Peyer's patch (tissue), 4 donors: ENCODE measurements at places on chromosomes 12 and 14.
A peak's percentile ranks its signal among the peaks of the same experiment; 100 is the strongest.

DNA sequence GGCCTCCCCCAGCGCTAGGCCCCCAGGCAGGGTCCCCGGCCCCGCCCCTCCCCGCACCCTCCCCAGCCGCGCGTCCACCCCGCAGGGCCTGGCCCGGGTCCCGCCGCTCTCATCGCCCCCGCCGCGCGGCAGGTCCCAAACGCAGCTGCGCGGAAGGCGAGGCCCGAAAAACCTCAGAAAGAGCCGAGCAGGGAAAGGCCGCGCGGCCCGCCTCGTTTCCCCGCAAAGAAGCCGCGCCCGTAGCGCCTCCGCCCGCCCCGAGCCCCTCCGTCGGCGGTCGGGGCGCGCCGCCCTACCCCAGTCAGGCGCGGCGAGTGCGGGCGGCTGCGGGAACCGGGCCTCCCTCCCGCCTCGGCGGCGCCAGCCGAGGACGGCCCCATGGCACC is 324 bp downstream of the POLE start:
- H3K36me3 ChIP-seq: peaks cover 13% of the 10 kb centered on the region

GRCh38 chr12:42779186-42779859 is 189.8 kb upstream of the PRICKLE1 start:
- no peak overlapping the region for H3K27ac ChIP-seq
- no peaks in the 10 kb centered on the region for H3K27me3 ChIP-seq
- H3K36me3 ChIP-seq: no peaks in the 10 kb centered on the region
- no peaks in the 10 kb centered on the region for H3K4me1 ChIP-seq

- DNase-seq: no peak
- H3K27me3 ChIP-seq: no peaks in the 10 kb centered on the region
- peaks cover 7% of the 10 kb centered on the region for H3K36me3 ChIP-seq
- H3K27ac ChIP-seq: no peak overlapping the region
- no peak overlapping the region for H3K4me3 ChIP-seq
These were observed 80.8 kb downstream of the CRACR2A start for GRCh38 chr12:3672113-3672509.

DNA sequence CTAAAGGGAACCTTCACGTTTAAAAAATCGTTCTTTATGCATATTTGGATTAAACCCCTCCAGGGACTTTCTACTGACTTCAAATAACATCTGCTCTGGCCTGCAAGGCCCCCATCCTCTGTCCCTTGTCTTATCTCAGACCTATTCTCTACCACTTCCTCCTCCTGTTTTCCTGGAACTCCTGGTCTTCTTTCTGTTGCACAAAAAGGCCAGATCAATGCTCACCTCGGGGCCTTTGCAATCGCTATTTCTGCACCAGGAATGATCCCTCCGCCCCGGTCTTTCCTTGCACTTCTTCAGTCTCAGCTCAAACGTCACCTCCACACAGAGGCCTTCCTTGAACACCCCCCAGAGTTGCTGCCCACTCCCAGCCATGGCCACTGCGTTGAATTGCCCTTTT is 57.6 kb upstream of the BEGAIN start:
- DNase-seq: no peak
- no peaks in the 10 kb centered on the region for H3K27me3 ChIP-seq
- peaks cover 4% of the 10 kb centered on the region for H3K4me1 ChIP-seq

- no peak overlapping the region for H3K27ac ChIP-seq
- no peaks in the 10 kb centered on the region for H3K36me3 ChIP-seq
- no peak overlapping the region for H3K4me3 ChIP-seq
These were observed 9.1 kb downstream of the ATP6V0A2 start for GRCh38 chr12:123721245-123721644.

DNA sequence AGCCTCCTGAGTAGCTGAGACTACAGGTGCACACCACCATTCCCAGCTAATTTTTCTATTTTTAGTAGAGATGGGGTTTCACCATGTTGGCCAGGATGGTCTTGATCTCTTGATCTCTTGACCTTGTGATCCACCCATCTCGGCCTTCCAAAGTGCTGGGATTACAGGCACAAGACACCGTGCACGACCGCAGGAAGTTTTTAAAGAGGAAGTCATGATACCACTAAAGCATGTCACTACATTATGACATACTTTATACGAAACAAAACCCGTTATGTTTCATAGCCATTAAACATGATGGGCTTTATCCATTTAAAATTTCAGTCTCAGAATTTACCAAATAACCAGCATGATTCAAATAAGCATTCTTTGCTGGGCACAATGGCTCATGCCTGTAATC is 83.8 kb upstream of the DUSP6 start:
- no peak overlapping the region for H3K4me3 ChIP-seq
- DNase-seq: no peak
- H3K36me3 ChIP-seq: no peaks in the 10 kb centered on the region
- H3K4me1 ChIP-seq: no peaks in the 10 kb centered on the region
- H3K27ac ChIP-seq: no peak overlapping the region

- H3K4me3 ChIP-seq: no peak overlapping the region
- no peak for DNase-seq
These were observed 2.0 kb downstream of the ZNF219 start for GRCh38 chr14:21096438-21096837.

DNA sequence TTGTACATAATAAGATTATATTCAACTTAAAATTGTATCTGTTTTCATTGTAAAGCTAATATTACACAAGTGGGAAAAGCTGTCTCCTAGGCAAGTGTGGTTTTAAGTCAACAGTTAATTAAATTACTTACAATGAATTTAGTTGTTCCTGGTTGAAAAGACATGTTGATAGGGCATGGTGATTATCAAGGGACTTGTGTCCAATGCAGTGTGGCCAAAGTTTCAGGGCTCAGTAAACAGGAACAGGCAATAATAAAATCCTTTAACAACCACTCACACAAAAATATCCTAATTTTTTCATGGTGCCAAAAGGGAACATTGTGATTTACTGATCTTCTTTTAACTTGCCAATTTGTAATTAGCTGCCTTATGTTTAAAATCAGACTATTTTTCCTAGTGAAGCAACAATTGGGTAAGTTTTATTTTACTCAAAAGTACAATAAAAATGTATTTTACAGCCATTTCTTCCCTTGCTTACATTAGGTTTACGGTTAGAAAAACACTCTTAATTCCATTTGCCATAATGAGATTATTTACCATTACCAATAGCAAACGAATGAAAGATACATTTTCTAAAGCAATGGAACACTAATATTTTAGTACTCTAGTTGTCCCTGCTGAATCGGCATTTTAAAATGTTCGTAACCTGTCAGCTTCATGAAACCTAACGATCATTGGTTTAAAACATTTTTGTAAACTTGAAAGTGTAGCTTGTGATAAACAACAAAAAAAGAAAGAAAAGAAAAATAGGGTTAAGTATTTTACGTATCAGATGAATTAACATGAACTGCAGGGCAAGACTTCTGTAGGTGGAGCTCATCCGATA is 1.8 kb upstream of the WNK1 start:
- DNase-seq: no peak
- no peaks in the 10 kb centered on the region for H3K36me3 ChIP-seq
- no peaks in the 10 kb centered on the region for H3K4me1 ChIP-seq
- no peaks in the 10 kb centered on the region for H3K27me3 ChIP-seq

DNA sequence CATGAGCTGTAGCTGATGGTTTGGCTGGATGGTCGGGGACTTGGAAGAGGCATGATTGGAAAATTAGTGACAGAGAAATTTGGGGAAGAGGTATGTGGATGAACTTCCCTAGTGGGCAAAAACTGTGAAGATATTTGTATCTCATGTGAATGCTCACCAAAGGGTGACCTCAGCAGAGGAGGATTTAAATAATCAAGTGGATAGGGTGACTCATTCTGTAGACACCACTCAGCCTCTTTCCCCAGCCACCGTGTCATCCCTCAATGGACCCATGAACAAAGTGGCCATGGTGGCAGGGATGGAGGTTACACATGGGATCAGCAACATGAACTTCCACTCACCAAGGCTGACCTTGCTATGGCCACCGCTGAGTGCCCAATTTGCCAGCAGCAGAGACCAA is 60.8 kb upstream of the KRAS start:
- DNase-seq: no peak
- no peaks in the 10 kb centered on the region for H3K4me1 ChIP-seq
- no peaks in the 10 kb centered on the region for H3K36me3 ChIP-seq
- H3K27ac ChIP-seq: no peak overlapping the region
- H3K4me3 ChIP-seq: no peak overlapping the region
- no peaks in the 10 kb centered on the region for H3K27me3 ChIP-seq

DNA sequence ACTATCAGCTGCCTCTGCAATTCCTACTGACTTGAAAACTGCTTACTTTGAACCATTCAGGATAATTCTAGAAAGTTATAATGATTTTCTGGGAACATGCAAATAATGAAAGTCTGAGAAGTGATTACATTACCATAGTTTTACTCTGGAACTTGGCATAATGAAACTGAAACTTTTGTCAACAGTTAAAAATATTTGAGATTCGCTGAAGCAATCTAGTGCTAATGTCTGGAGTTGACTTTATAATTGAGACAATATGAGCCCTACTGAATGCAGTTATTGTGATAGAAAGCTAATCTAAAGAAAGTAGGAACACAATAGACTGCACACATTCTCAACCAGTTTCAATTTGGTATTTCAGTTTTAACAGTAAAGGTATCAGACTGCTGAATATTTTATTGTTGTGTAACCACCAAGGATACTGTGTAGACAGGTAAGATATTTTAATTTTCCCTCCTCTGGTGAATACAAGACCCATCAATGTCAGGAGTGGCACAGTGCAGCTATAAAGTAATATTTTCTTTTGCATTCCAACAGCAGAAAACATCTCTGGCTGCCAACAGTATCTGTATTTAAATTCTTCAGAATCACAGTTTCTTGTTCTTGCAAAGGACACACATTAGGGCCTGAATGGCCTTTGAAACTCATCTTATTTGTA is 483.5 kb downstream of the ATP23 start:
- H3K27me3 ChIP-seq: no peaks in the 10 kb centered on the region
- H3K4me3 ChIP-seq: no peak overlapping the region
- no peaks in the 10 kb centered on the region for H3K36me3 ChIP-seq

DNA sequence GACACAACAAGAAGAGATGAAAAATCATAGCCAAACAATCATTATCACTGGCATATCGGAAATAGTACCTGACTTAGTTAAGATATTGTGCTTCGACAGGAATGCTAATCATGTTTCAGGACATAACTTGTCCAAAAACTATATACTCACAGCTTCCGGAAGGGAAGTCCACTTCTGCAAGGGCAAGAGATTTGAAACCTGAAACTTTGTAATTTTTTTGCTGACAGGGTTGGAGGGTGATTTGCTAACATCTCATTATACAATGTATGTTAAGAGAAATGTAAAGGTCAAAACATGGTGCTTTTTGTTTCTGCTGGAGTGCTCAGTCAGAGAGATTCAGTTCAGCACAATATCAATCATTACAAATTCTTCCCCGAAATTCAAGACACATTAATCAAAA is 200.3 kb downstream of the CNTN1 start:
- no peak for DNase-seq
- no peaks in the 10 kb centered on the region for H3K4me1 ChIP-seq
- no peak overlapping the region for H3K27ac ChIP-seq
- no peaks in the 10 kb centered on the region for H3K27me3 ChIP-seq

- no peaks in the 10 kb centered on the region for H3K4me1 ChIP-seq
- H3K27me3 ChIP-seq: no peaks in the 10 kb centered on the region
These were observed 12.4 kb upstream of the C12orf75 start for GRCh38 chr12:105317942-105318621.

GRCh38 chr14:54278665-54279295 is 118.0 kb upstream of the CDKN3 start:
- DNase-seq: no peak
- H3K4me1 ChIP-seq: no peaks in the 10 kb centered on the region
- no peaks in the 10 kb centered on the region for H3K27me3 ChIP-seq
- no peaks in the 10 kb centered on the region for H3K36me3 ChIP-seq
- no peak overlapping the region for H3K27ac ChIP-seq

DNA sequence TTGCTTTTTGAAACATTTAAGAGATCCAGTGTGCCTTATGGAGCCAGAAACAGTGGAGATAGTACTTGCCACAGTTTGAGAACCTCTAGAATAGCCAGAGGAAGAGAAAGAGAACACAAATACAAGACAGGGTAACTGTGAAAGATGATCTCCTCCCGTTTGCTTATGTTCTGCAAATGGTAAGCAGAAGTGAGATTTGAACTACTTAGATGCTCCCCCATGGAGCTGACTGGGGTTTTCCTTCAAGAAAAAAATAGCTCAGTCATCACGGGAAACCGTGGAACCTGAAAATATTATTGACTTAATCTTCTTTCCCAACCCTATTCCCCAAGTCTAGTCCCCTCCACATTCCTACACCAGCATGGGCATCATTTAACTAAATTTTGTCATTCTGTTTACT is 87.1 kb downstream of the KIF21A start:
- no peaks in the 10 kb centered on the region for H3K4me1 ChIP-seq
- no peak overlapping the region for H3K27ac ChIP-seq
- H3K36me3 ChIP-seq: peaks cover 4% of the 10 kb centered on the region
- no peak for DNase-seq
- no peak overlapping the region for H3K4me3 ChIP-seq
- H3K27me3 ChIP-seq: no peaks in the 10 kb centered on the region

DNA sequence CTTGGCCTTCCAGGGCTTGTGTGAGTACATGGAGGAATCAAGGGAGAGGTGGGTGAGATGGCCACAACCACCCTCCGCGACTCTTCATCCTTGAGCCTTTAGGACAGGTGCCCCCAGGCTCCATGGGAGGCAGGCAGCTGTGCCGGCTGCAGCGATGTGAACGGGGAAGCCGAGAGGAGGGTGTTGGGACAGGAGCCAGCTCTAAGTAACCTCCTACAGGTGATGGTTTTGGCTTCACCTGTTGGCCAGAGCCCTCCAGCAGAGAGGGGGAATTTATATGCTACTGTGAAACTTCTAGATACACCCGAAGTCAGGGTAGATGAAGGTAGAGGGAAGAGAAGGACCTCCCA is 132.2 kb upstream of the HIF1A start:
- no peaks in the 10 kb centered on the region for H3K36me3 ChIP-seq
- DNase-seq: no peak
- H3K27me3 ChIP-seq: no peaks in the 10 kb centered on the region
- no peaks in the 10 kb centered on the region for H3K4me1 ChIP-seq
- no peak overlapping the region for H3K27ac ChIP-seq

- H3K27ac ChIP-seq: no peak overlapping the region
- no peaks in the 10 kb centered on the region for H3K36me3 ChIP-seq
- no peak overlapping the region for H3K4me3 ChIP-seq
- DNase-seq: no peak
These were observed 319.4 kb downstream of the SYT1 start for GRCh38 chr12:79183926-79184325.

DNA sequence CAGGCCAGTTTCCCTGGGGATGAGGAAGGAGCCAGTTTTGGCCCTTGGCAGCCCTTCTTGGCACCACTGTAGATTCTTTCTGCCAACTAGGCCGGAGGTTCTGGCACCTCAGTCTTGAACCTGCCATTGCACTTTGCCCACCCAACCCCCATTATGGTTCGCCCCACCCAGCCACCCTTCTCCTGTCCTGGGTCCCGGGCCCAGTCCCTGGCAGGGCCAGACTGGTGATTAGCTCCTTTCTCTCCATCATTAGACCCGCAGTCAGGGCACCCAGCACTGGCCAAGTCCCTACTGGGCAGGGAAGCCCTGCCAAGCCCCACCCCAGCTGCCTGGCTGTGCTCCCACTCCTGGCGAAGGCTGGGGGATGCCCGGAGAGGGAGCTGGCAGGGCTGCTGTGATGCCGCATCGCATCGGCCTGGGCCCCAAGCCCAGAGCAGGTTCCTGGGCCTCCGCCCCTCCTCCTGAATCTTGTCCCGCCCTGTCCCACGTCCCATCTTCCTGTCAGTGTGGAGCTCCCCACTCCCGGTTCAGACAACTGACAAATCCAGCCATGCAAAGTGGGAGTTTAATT is 9.8 kb downstream of the FAM222A start:
- peak; percentile 80 for DNase-seq
- H3K36me3 ChIP-seq: no peaks in the 10 kb centered on the region
- H3K4me3 ChIP-seq: no peak overlapping the region
- H3K27me3 ChIP-seq: no peaks in the 10 kb centered on the region
